HFFc6 (cell line): ENCODE measurements at places on chromosomes 7 and 10.
A peak's percentile ranks its signal among the peaks of the same experiment; 100 is the strongest.

DNA sequence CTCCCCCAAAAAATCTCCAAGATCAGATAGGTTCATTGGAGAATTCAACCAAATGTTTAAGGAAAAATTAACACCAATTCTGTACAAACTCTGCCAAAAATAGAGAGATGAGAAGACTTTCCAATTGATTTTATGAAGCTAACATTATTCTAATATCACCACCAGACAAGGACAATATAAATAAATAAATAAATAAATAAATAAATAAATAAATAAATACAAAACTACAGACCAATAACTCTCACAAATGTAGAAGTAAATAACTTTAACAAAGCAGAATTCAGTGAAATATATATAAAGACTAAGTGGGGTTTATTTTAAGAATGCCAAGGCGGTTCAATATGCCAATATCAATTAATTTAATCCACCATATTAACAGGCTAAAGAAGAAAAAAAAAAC, 425.9 kb upstream of the GHITM start:
- DNase-seq: no peak

DNA sequence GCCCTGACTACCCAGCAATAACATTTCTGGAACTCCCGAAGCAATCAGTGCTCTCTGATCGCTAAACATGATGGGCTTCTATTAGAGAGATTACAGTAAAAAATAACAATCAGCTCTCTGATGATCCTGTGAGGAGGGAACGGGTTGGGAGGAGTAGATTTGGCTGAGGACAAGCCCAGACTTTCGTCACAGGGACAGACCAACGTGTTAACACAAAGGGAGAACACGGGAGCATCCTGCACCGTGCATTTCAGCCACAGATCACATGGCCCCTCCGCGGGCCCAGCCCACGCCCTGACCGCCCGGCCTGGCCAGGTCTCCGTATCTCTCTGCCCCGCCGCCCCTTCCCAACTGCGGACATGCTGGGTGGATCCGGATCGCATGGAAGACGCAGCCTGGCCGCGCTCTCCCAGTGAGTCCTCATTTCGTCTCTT, 95.0 kb upstream of the AGBL3 start:
- peak; percentile 84 for DNase-seq

DNA sequence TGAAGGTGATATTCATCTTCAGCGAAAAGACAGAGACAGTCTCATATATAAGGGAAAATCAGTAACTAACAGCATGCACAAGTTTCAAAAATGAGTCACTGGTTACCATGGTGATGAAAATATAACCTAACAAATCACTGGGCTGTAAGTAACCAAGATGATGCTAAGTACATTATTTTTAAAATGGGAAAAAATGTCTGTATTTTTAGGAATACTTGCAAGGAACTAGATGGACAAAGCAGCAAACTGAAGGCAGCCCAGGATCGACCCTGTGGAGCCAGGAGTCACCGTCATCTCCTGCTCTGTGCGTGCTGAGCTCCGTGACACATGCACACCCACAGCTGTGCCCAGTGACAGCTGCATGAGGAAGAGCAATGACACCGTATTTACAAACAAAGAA, 137.3 kb downstream of the ELMO1 start:
- DNase-seq: peak; percentile 1

- DNase-seq: no peak
Measured at GRCh38 chr10:110492069-110492822, 5.5 kb upstream of the DUSP5 start.

- no peak for DNase-seq
Measured at GRCh38 chr10:2813286-2813685, 254.1 kb upstream of the PFKP start.
